ENCODE measurements at places on chromosomes 2 and 18. TPM values are rescaled to one million over a fixed set of nuclear protein-coding genes. Genes with fewer than 3 reads are reported as not detected.

ADAM23 gene
- total RNA-seq: 9.3 TPM

EVX2 gene
- not detected for total RNA-seq

CFAP221 gene
- 0.38 TPM for total RNA-seq

CNTNAP5 gene
- not detected for total RNA-seq

DHRS9 gene
- 4.4 TPM for total RNA-seq

AAMP gene
- 127 TPM for total RNA-seq

MRPL53 gene
- total RNA-seq: 149 TPM

MC5R gene
- not detected for total RNA-seq

PEX13 gene
- 14.9 TPM for total RNA-seq

NPHP1 gene
- total RNA-seq: 6.7 TPM

BZW1 gene
- total RNA-seq: 773 TPM

ALPP gene
- total RNA-seq: 12.1 TPM

RGPD5 gene
- 3.0 TPM for total RNA-seq

VIT gene
- total RNA-seq: not detected

MRPS5 gene
- 71.3 TPM for total RNA-seq

GULP1 gene
- total RNA-seq: 43.4 TPM

MPP4 gene
- total RNA-seq: 0.07 TPM

ICOS gene
- total RNA-seq: not detected

C2orf66 gene
- total RNA-seq: not detected

CAVIN2 gene
- 72.9 TPM for total RNA-seq

All from A549 treated with Hydrocortisone at 1 μM for 4 hours (cell line).